T follicular helper cell (primary cell): ENCODE measurements at places on chromosomes 11 and 22.

- no peak for DNase-seq
Observed at GRCh38 chr11:120750647-120751549, 239.3 kb downstream of the GRIK4 start.

DNA sequence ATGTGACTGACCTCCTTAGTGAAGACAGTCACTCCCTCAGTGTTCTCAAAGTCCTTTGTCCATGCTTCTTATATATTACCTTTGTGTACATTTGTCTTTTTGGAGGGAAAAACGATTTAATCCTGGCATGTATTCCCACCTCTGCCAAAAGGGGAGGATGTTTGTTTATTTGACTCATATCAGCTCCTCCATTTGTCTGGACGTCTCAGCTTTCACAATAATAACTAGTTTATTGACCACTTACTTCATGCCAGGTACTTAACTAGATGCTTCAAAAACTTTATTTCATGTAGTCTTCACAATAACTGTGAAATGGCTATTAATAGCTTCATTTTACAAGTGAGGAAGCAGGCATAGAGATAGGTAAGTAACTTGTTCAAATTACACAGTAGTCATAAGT is 5.3 kb downstream of the TBCEL start:
- no peak for DNase-seq

GRCh38 chr22:45878051-45878781 is 98.7 kb downstream of the WNT7B start:
- no peak for DNase-seq

DNA sequence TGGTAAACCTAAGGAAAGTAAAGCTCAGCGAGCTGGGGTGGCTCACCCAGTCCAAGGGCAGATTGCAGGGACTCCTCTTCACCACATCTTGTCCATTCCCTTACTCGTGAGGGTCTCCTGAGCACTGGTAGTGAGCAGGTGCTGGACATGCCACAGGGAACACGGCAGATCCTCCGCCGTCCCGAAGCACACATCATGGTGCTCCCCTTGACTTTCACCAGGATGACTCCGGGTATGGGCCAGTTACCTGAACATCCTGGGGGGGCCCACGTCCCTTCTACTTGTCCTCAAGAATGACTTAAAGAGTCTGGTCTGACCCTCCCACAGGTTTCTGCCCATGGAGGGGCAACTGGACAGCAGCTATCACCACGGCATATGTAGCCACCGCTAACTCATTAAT is 8.0 kb upstream of the SF1 start:
- DNase-seq = no peak

DNA sequence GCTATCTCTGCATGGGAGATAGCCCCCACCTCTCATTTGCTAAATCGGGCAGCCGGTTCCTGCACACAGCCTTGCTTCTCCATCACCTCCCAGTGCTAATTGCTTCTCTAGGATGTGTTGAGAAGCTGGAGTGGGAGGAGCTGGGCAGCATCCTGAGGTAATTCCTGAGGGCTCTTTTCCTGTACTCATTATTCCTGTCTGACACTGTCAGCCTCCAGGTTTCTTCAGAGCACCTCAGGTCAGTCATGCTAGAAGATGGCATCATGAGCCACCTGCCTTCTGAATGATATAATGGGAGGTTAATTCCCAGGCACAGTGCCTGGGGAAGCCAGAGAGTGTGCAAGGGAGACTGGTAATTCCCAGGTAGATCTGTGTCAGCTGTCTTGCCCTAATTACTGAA is 133.0 kb downstream of the RAB38 start:
- no peak for DNase-seq

GRCh38 chr11:118527109-118527508 is at the start of gene TTC36:
Gene TTC36 (plus strand): TSS chr11:118527474. CDS start chr11:118527495, 21 bp downstream.
- DNase-seq = no peak

- DNase-seq = no peak
Observed at GRCh38 chr22:20996598-20997535, 5.1 kb downstream of the THAP7 start.

- no peak for DNase-seq
Observed at GRCh38 chr11:24145411-24145810, 351.4 kb upstream of the LUZP2 start.

DNA sequence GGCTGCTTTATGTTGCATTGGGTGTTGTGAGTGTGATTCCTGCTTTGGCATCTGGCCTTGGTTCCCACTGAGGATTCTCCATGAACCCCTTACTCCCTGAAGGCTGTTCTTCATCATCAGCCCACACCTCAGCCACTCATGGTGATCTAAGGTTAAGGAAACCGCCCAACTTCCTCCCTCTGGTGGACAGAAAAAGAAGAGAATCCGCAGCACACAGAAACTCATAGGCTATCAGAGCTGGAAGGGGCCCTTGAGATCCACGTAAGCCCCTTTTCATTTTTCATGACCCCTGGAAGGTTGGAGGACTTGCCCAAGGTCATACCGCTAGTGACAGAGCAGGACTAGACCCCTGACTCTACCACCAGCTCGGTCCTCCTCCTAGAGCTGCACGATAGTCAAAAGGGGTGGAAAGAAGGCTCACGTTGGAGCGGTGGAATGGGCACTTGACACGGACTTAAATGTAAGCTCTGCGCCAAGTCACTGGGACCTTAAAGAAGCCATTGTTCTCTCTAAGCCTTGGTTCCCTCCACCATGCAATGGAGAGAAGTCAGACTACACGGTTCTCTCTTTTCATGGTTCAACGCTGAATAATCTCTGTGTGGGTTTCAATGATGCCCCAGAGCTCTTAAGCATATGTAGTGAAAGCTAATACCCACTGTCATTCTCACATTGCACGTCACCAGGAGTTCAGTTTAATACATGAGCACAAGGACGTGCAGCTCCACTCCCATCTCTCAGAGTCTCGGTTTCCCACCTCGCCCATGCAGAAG is 83.6 kb upstream of the CRTAM start:
- no peak for DNase-seq

DNA sequence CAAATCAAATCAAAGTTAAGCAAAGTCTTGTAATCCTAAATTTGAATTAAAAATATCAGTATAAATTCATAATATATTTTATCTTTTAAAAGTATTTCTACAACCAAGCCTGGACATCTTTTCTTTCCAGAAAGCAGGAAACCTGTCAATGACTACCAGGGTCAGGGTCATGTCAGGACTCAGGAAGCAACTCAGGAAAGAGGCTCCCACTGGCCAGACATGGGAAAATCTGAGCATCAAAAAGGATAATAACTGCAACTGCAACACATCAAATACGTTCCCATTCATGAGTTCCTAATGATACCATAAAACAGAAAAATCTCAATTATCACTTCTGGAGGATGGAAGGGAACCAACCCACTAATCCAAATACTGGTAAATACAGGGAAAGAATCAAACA is 76.0 kb upstream of the GALNT18 start:
- DNase-seq = no peak

GRCh38 chr11:67253872-67254624 is 12.2 kb upstream of the GRK2 start:
- DNase-seq = no peak

DNA sequence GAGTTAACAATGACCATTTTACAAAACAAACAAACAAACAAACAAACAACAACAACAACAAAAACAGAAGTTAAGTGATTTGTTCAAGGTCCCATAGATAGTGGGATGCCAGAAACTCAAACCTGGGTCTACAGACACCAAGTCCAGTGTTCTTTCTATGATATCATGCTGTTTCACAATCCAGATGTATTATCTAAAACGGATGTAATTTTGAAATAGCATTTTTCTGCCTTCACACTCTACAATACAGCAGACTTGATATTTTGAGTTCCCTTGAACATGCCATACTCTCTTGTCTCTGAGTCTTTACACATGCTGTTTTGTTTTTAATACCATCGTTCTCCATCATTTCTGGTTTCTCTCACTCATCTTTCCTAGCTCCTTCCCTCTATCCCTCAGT is 104.5 kb downstream of the RELT start:
- no peak for DNase-seq

DNA sequence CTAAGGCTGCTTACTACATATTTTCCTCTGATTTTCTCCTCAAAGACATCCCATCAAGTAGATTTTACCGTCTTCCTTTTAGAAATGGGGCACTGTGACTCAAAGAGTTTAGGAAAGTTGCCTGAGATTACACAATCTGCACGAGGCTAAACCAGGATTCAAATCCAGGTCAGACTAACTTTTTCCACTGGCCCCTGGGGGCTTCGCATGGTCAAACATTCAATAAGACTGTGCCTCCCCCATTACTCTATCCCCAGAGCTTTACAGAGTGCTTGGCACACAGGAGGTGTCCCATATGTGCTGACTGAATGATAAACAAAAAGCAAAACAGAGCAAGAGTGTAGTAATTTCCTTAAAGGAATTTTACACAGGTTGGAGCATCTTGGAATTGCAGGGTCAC is 118.1 kb upstream of the TEAD1 start:
- no peak for DNase-seq

- no peak for DNase-seq
Observed at GRCh38 chr11:108586600-108586999, 7.0 kb downstream of the EXPH5 start.

- DNase-seq = no peak
Observed at GRCh38 chr22:49593509-49593908, 234.2 kb downstream of the BRD1 start.

DNA sequence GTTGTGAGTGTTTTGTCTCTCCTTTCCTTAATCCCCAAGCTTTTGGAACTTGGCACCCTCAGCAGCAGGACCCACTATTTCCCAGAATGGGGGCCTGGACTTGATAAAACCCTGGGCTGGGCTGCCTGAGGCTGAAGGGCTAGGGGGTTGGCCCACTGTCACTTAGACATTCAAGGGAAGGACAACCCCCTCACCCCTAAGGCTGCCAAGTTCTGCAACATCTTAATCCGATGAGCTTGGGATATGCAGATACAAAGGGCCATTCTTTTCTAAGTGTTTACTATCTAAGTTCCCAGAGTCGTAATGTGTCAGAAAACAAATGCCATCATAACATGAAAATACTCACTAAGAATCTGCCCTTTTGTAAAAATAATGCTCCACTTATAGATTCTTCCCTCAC is 42.9 kb downstream of the IRAG1 start:
- DNase-seq = no peak

- DNase-seq = no peak
Observed at GRCh38 chr11:122755409-122755808, 82.9 kb upstream of the CRTAM start.

DNA sequence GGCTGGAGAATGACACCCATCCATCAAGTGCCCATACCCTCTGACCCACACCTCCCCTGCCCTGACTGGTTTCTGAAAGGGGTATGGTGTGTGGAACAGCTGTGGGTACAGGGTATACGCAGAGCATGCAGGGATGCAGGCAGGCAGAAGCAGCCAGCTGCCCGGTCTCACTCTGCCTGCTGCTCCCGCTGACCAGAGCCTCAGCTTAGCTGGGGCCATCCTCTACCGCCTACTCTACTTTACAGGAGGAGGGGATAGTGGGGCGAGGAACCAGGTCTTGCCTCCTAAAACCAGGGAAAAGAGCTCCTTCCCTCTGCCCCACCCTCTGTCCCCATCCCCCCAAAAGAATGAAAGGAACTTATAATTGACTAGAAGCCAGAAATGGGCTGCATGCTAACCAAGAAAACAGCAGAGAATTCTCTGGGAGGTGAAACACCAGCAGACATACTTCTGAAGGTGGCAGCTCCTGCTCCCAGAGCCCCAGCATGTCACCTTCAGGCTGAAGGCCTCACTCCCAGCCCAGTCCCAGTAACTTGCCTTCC is 13.0 kb upstream of the CHRM4 start:
- DNase-seq = no peak

DNA sequence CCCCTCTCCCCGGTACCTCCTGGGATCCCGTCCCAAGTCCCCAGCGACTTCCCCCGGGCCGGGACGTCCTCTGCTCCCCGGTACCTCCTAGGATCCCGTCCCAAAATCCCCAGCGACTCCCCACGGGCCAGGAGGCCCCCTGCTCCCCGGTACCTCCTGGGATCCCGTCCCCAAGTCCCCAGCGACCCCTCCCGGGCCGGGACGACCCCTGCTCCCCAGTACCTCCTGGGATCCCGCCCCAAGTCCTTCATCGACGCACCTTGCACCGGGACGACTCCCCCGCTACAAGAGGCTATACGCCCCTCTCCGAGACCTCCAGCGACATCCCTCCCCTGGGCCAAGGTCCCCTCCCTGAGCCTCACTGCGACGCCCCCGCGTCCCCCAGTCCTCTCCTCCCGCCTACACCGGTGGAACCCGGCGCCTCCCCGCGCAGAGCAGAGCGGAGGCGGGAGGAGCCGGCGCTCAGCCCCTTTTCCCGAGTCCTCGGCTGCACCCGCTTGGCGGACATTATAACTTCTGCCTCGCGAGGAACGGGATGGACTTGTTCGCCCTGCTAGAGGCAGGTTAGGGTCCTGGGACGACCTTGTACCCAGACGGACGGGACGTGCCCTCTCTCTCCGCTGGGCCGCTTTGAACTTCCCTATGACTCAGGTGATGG is 912 bp downstream of the KREMEN1 start:
- no peak for DNase-seq

GRCh38 chr11:71426413-71426812 is 21.8 kb downstream of the DHCR7 start:
- no peak for DNase-seq

GRCh38 chr11:8531312-8531711 is 62.7 kb downstream of the STK33 start:
- DNase-seq = no peak

- DNase-seq = no peak
Observed at GRCh38 chr11:14973621-14974514, 1.7 kb upstream of the CALCA start.

DNA sequence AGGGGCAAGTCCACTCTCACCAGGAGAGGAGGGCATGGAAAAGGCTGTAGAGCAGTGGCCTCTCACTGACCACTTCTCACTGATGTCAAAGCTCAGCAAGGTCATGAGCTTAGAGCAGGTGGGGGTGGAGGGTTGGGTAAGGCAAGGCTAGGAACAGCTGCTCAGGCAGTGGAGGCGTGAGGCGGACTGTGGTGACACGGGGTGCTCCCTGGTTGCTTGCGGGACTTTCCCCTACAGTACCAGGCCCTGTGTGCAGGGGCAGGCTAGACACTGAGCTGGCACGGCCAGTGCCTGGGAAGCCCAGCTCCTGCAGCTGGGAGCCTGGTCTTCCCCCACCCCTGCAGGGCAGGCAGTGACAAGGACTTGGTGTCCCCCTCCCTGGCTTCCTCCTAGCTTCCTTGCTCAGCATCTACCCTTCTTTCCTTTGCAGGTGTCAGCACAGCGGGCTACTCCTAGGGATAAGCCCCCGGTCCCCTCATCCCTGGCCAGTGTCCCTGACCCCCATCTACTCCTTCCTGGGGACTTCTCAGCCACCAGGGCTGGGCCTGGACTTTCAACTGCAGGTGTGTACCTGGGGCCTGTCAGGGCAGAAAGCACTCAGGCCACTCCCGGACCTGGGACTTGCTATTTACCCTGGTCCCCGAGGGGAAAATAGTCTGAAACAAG is 45.6 kb downstream of the PISD start:
- DNase-seq = no peak

- no peak for DNase-seq
Observed at GRCh38 chr11:124582565-124582964, 12.8 kb downstream of the OR8A1 start.
